ENCODE measurements at places on chromosomes 1 and 21. TPM values are rescaled to one million over a fixed set of nuclear protein-coding genes. Genes with fewer than 3 reads are reported as not detected.

GRCh38 chr1:24437631-24438396 lies 22.2 kb downstream of the NIPAL3 start:
- DNase-seq: no peak

MYOG gene
- total RNA-seq: not detected

DNA sequence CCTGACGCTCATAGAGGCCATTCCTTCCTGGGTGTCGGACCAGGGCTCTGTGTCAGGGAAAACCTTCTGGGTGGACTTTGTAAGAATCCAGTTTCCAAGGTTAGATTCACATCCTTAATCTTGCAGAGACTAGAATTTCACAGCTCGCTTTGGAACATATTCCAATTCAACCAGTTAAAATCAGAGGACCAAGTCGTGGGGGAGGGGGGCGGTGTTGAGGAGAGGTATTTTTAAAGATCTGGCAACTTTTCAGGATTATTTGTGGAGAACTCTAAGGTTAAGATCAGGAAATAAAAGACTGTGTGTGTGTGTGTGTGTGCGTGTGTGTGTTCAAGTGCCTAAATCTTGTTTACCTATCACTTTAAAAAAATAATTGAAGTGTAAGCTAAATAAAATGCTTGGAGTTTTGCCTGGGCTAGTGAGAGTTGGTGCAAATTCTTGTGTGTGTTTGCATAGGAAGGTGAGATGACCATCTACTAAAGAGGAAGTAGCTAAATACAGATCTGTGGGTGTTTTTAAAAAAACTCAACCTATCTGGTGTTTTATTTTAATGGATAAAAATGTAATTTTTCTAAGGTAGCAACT lies 21.8 kb downstream of the TENT5C start:
- DNase-seq: no peak

AK4 gene
- total RNA-seq: 47.3 TPM

LRRC39 gene
- total RNA-seq: 1.9 TPM

FMO5 gene
- total RNA-seq: 22.0 TPM

GRCh38 chr1:213050745-213051126 lies 305 bp upstream of the RPS6KC1 start:
- no peak for DNase-seq

DNA sequence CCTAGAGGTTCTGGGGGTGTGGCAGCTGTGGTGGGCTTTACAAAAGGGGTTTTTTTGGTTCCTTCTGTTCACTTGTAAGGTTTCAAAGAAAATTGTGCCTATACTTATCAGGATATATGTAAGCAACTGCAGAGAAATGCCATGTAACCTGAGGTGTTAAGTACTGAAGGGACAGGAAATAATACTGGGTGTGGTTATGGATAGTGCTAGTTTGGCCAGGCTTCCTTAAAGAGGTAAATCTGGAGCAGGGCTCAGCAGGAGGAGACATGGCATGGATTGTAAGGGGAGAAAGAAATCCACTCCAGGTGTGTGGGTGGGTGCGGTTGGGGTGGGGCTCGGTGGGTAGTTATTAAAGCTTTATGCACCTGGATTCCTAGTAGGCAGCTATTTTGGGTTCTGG lies 28.3 kb downstream of the KIRREL1 start:
- DNase-seq: no peak

DNA sequence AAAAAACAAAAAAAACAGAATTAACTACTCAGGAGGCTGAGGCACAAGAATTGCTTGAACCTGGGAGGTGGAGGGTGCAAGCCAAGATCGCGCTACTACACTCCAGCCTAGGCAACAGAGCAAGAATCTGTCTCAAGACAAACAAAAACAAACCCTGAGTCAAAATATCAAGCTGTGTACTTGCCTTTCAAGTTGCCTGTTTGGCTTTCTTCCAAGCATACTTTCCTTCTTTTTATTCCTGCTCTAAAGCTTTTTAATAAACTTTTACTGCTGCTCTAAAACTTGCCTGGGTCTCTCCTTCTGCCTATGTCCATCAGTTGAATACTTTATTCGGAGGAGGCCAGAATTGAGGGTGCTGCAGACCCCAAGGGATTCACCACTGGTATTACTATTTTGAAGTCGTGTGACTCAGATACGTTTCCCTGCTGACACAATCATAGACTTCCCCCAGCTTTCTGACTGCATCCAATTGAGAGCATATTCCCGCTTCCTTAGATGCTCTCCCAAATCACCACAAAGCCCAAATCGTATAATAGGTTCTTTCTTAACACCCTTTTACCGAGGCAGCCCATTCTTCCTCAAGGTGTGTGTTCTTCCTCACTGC lies 3.5 kb upstream of the ACBD6 start:
- no peak for DNase-seq

DNA sequence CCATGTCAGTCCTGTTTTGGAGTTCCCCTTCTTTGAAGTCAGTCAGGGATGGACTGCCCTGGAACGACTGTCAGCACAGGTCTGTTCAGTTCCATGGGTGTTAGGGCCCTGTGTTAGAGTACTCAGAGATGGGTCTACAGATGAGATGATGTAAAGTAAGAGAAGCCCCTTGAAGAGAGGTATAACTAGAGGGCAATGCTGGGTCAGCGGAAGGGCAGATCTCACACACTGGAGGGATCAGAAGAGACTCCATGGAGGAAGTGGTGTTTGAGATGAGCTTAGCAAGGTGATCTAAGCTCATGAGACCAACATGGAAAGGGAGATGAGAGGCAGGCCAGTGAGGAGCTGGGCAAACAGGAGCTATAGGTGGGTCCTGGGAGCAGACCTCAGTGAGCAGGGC lies 7.6 kb downstream of the PPFIA4 start:
- no peak for DNase-seq

DNA sequence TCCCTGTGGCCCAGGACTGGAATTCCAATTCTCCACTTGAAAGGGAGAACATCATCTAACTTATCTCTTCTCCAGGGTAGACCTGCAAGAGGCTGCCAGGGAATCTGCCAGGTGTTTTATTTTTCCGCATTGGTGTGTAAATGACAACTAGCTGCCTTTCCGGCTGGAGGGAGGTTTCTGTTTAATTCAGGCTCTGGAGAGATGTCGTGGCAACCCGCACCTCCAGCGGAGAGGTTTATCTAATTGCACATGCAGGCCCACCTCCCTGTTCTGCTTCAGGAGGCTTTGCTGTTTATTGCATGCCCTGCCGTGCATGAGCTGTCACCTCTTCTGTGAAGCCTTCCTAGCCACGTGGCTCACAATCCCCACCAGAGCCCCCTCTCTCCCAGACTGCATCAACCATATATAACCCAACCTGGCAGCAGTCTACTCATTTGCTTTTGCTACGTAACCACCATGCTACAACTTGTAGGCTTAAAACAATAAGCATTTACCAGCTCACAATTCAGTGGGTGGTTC lies 151.6 kb downstream of the C1orf94 start:
- DNase-seq: no peak

DNA sequence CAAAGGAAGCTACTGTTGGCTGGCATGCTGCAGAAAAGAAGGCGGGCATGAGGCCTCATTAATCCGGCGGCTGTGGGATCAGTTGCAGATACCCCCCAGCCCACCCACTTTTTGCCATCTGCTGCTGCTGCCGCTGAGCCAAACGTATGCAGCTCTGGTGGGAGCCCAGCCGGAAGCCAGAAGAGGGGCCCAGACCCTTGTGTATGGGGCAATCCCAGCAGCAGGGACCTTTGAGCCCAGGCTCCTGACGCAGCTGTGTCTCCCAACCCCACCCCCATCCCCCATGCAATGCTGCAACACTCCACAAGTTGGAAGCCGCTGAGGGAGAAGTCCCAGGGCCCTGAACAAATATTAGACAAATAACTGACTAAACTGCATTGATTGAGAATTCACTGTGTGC lies 106.0 kb downstream of the ELAVL4 start:
- DNase-seq: no peak

BARHL2 gene
- not detected for total RNA-seq

SPATA21 gene
- total RNA-seq: not detected

DNA sequence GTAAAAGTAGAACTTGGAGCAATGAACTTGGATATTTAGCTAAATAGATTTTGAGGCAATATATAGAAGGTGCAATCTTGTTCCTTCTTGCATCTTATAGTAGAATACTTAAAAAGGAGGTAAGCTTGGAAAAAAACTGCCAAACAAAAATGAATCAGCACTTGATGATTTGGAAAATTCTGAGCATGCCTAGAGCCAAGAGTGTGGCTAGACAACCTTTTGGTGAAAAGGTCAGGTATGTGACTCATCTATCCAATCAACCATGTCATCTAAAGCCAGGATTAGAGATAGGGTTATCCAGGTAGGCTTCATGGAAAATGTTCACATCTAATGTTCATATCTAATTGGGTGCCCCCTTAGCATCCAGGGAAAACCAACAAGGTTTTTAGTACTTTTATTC lies 515.0 kb downstream of the COL11A1 start:
- no peak for DNase-seq
